Head of caudate nucleus (tissue), 42 donors: ENCODE measurements at places on chromosomes 1 and 21.

DNA sequence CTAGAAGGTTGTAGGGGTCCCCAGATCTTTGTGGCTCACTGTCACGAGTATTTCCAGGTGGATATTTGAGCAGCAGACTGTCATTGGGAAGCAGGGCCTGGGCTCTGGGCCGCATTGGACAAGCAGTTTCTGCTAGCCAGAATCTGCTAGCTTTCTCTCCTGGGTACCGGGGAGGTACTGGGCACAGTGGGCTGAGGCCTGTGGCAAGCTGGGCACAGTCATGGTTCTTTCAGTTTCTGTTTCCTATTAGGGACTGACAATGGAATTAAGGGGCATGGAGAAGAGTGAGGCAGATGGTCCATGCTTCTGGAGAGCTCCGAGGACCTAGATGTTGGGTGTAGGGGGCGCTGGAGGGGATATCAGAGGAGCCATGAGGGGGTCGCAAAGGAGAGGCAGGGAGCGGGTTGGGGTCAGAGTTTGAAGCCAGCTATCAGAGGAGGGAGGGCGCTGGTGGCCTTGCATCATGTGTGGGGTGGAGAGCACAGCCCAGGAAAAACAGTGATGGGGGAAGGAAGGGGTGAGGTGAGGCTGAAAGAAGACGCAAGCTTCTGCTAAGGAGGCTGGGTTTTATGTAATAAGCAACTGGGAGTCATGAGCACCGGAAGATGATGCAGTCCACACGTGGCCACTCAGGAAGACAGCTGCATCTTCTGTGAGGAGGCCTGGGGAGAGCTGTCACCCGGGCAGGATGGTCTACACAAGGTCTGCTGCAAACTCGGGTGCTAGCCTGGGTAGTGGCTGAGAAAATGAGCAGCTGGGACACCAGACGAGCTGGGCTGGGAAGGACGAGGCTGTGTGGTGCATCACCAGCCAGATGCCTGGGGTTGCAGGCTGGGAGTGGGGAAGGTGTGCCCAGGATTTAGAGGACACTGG is 72.7 kb downstream of the IER5 start:
- DNase-seq = no peak

- DNase-seq = no peak
Measured at GRCh38 chr1:189627427-189627826, 850.2 kb downstream of the BRINP3 start.

- DNase-seq = no peak
Measured at GRCh38 chr1:193242000-193242399, 55.6 kb upstream of the B3GALT2 start.

DNA sequence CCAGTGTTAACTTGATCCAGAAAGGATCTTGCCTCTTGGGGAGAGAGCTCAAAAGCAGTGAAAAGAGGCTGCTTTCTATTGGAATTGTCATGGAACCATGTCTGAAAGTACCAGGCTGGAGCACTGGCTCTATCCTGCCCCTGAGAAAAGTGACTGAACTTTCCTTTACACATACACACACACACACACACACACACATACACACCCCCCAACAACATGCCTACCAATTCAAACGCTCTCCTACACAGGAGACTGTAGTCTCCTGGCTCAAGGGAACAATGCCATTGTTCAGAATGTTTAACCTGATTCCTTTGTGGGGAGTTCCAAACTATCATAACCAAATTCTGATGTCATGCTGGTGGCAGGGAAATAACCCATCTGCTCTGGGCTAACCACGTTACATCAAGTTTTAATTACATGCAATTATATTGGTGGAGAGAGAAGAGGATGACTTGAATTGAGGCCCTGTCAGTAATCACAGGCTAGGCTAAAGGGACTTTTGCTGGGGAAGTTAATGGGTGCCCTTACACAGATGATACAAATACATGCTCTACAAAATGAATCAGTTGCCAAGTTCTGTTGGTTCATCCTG is 52.3 kb upstream of the DUSP10 start:
- no peak for DNase-seq

GRCh38 chr1:55214212-55214933 is 791 bp downstream of the USP24 start:
- no peak for DNase-seq

GRCh38 chr1:158534496-158534895 is 19.7 kb downstream of the OR6Y1 start:
- no peak for DNase-seq

DNA sequence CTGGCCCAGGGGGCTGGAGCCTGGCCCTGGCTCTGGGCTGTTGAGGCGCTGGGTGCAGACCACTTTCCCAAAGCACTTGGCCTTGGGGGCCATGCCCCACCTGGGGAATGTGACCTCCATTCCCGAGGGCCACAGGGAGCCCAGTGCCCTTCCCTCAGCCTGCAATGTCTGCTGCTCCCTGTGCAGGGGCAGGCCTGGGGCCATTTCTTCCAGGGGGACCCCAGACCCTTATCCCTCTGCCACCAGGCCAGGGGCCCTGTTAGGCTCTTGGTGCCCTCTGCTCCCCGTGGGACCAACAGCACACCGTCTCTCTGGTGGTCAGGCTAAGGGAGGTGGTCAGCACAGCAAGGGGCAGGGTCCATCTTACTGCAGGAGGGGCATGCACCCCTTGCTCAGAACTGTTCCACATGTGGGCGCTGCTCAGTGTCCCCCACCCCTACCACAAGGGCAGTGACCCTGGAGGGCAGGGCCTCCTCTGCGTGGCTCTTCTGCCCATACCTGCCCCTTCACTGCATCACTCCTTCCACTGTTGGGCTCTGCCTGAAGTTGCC is 1.1 kb upstream of the TMEM52 start:
- no peak for DNase-seq

- no peak for DNase-seq
Measured at GRCh38 chr1:243459059-243459458, 203.2 kb downstream of the SDCCAG8 start.

GRCh38 chr1:12113433-12114339 is 50.6 kb downstream of the TNFRSF8 start:
- no peak for DNase-seq

- DNase-seq = no peak
Measured at GRCh38 chr1:19432943-19433718, 52.2 kb downstream of the CAPZB start.

GRCh38 chr1:197156692-197157091 is 10.2 kb upstream of the ASPM start:
- DNase-seq = no peak

GRCh38 chr1:64240206-64240605 is 36.8 kb downstream of the UBE2U start:
- DNase-seq = no peak

DNA sequence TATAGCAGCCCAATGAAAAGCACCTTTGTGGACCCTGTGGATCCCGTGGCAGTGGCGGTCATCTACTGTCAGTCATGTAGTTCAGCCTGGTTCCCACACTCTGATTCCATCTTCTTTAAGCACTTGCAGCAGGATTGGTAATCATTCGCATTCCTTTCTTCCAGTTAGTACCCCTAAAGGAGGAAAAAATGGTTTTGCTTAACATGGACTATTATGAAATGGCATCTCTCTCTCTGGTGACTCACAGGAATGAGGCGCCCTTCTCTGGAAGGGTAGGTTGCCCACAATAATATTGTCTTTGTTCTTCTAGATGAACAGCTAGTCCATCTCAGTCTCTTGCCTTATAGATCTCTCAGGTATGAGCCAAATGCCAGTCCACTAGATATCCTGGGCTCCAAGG is 127.9 kb upstream of the MROH9 start:
- DNase-seq = no peak

GRCh38 chr1:179036844-179037465 is 11.3 kb downstream of the FAM20B start:
- no peak for DNase-seq

DNA sequence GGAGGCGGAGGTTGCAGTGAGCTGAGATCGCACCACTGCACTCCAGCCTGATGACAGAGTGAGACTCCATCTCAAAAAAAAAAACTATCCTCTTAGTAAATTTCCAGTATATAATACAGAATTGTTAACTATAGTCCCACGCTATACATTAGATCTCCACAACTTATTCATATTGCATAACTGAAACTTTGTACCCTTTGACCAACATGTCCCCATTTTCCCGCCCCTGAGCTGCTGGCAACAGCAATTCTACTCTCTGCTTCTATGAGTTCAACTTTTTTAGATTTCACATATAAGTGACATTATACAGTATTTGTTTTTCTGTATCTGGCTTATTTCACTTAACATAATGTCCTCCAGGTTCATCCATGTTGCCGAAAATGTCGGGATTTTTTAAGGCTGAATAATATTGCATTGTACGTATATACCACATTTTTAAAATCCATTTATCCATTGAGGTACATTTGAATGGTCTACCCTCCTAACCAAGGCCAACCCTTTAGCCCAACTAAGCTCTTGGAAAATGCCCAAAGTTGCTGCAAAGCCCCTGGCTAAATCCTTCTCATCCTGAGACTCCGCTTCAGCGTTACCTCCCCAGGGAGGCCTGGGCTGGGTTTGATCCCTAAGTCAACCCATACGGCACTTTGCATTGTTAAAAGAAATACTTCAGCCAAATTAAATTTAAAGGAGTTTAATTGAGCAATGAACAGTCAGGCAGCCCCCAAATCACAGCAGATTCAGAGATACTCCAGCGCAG is 34.2 kb downstream of the NEK2 start:
- DNase-seq = no peak

DNA sequence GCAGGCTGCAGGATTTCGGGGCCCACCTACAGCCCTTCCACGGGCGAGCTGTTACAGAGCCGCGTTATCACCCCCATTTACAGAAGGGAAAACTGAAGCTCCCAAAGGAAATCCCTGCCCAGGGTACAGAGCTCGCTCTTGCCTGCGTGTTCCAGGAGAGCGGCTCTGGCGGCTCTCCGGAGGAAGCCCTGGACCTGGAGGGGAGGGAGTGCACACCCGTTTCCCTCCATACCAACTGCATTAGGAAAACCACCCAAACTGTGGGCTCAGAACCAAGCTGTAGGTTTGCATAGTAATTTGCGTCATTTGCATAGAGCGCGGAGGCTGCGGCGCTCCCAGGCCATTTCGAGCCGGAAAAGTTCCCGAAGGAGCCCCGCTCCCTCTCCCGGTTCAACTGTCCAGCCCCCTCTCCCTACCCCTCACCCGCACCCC is 24.7 kb upstream of the ADGRB2 start:
- DNase-seq = peak; percentile 27

DNA sequence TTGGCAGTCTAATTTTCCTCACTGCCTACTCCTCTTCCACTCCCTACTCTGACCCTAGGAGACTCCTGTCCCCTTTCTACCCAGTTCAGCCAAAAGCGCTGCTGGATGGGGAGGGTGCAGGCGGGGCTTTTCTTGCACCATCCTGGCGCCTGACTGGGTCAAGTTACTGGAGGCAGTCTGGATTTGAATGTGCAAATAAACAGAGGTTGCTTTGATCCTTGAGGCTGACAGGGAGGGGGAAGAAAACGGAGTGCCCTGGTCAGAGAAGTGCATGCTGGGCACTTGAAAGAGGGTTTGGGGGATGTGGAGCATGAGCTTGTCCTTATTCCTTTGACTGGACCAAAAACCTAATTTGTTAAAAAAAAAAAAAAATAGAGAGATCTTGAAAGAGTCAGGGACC is 76.8 kb upstream of the SOX13 start:
- peak; percentile 73 for DNase-seq

DNA sequence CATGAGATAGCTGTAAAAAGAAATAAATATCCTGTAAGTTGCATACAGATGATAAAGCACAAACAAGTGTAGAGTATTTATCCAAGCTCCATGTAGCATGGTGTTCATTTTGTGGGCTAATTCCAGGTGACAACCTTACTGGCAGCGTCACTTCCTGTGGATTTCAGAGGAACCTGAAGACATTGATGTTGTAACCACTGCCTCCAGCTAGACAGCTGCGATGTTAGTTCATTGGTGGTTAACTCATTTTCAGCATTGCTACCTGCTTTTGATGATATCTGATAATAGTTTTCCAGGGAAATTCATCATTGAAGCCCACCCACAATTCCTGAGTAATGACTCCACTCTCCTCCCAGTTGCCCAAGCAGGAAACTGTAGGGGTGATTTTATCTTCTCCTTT is 3.0 kb downstream of the HSD3B1 start:
- DNase-seq = no peak

DNA sequence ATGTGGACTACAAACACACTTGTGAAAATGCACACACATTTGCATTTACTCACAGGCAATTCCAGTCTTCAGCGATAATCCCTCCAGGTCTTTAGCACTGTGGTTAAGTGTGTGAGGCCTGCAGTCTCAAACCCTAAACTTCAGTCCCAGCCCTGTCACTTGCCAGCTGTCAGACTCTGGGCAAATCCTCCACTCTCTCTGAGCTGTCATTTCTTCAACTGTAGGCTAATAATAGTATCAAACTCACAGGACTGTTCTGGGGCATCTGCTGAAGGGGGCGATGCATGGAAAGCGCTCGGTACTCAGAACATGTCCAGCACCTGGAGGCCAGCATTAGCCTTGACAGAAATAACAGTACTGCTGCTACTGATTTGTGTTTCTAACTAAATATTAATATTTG is 48.2 kb downstream of the NEK2 start:
- DNase-seq = no peak

GRCh38 chr1:234737967-234738314 is 128.0 kb upstream of the IRF2BP2 start:
- DNase-seq = peak; percentile 77

DNA sequence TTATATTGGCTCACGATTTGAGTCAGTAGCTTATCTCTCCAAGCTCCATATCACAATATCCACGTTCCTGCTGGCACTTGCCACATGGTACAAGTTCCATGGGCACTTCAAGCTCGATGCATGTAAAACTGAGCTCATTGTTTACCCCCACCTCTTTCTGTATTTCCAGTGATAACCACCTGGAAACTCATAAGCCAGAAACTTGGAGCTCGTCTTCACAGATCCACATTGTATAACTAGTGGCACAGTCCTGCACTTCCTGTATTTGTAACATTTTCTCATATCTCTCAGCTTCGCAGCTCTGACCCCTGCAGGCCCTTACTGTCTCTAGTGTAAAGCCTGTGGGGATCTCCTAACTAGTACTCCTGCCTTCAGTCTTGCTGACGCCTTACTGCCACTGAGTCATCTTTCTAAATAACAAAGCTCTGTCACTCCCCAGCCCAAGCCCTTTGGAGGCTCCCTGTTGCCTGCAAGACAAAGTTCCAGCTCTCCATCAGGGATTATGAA is 6.5 kb upstream of the C2CD4D start:
- peak; percentile 9 for DNase-seq

DNA sequence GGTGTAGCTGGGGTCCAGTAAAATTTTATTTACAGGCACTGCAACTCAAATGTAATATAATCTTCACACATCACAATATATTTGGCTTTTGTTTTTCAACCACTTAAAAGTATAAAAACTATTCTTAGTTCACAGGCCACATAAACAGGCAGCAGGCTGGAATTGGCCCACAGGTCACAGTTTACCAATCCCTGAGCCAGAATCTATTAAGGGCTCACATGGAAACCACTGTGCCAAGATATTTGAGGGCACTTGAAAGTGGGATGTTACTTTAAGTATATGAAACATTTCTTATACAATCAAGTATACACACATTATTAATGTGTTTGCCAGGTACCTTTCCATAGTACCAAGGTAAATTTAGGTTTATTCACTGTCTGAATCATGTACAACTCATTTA is 71.9 kb upstream of the PRDX6 start:
- DNase-seq = no peak

DNA sequence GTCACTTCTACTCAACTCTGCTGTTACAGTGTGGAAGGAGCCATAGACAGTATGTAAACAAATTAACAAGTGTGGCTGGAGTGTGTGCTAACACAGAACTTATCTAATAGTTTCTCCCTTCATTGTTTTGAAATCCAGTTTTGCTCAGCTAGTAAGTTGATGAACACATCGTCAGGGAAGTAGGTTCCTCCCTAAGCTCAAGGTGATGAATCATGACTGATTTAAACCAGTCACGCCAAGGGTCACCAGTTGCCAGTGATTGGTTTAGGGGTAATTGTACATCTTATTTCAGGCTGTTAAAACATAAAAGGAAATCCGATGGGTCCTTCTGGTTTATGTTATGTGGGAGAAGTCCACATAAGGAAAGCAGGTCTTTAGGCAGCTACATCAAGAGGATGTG is 97.0 kb upstream of the CHODL start:
- no peak for DNase-seq
